ENCODE measurements at places on chromosomes 7 and 10.

DNA sequence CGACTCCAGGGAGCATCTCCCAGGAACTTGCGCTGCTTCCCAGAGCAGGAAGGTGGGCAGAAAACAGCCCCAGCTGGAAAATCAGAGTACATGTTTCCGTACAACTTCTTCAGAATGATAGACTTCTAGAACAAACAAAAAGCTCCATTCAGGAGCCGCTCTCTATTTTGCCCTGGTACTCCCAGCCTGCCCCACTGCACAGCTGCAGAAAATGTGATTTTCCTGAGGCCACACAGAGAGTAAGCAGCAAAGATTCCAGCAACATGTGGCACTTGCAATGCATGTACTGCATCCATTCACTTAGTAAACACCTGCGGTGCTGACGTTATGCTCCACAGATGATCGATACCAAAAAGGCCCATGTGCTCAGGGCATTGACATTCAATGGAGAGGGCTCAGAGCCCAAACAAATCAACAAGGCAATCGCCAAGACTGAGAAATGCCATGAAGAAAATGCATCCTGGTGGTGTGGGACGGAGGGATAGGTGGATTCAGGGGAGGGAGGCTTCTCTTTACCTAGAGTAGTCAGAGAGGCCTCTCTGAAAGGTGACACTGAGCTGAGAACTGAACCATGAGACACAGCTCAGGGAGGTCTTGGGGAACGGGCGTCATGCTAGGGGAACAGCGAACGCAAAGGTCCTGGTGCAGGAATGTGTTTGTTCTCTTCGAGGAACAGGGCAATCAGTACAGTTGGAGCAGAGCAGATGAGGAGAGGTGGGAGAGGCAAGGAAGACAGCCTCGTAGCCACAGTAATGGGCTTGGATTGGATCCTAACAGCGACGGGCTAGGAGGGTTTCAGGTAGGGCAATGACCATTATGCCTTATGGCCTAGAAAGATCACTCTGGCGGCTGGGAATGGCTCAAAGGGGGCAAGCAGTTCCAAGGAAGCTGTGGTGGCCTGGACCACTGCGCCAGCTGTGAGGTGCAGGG is 35.3 kb upstream of the DUSP5 start:
- DNase-seq: no peak

- DNase-seq: no peak
These were observed 59.5 kb downstream of the FZD1 start for GRCh38 chr7:91323626-91324158.

DNA sequence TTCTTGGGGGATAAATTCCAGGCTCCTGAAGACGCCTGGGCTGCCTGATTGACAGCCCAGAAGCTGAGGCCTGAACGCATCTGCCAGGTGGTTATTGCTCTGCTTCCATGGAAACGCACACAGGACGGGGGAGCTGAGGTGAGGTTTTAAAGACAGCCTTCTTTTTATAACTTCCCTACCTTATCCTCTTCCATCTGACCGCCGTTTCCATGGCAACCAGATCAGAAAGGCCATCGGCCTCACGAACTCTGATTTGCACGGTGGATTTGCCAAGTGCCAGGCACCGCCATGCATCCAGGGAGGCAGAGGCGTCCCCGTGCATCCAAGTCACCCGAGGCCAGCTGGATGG is 260.9 kb downstream of the ADARB2 start:
- DNase-seq: no peak

DNA sequence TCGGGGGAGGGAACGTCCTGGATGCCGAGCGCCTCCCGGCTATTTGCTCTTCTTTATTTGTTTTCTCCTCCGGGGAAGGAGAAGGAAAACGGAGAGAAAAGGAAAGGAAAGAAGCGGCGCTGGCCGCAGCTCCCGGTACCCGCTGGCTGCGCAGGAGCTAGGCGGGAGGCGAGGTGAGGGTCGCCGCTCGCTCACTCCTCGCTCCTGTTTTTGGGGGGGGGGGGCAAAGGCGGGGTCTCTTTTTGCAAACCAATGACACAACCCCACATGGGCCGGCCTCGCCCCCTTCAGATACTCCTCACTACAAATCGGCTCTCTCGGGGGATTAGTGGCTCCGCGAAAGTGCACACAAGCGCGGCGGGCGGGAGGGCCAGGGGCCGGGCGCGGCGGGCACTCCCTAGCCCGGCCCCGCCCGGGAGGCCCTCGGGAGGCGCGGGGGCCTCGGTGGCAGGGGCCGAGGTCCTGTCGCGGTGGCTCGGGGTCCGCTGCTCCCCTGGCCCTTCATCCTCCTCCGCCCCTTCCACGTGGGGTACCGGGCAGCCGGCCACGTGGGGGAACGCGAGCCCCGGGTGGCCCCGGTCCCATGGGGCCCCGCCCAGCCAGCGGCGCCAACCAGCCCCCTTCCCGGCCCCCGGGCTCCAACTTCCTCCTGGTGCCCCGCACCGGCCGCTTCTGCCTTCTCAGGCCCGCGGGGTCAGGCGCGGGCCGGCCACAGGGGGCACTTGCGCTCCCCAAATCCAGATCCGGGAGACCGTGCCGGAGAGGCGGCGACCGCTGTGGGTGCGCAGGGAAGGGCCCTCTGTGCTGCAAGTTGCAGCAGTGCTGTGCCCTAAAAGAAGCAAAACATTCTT is 718 bp upstream of the CTBP2 start:
- DNase-seq: peak; percentile 37

GRCh38 chr7:146701166-146701565 is 584.6 kb downstream of the CNTNAP2 start:
- DNase-seq: no peak

DNA sequence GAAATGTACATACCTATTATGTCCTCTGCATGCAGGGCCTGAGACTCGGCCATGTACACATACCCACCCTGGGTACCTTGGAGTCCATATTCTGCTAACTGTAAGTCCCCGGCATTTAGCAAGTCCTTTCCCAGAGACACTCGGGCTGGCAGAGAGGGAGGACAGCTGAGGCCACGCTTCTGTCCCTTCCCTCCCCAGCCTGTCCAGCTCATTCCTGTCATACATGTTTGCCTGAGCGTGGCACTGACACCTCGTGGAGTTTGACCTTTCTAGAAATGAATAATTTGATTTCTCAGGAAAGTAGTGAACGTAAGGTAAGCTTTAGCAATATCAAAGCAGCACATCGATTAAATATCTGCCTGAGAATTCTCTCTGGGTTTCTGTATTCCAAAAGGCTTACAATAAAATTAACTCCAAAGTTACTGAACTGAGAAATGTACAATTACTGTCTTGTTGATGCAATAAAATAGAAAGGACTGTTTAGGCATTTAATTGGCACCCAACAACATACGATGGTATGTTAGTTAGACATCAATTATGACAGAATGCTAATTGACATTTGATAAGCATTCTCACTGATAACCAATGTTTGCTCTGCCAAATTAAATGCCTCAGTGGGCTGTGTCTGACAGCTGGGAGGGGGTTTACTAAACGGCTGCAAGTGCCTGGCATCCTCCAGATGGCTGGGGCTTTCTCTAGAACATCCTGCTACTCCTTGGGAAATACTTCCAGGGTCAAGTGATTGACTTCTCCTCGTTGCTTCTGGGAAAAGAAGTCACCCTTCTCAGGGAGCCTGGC is 221.2 kb downstream of the CCSER2 start:
- no peak for DNase-seq

GRCh38 chr7:2613931-2614600 is 17.7 kb upstream of the TTYH3 start:
- no peak for DNase-seq

GRCh38 chr10:30050411-30050810 is 9.0 kb downstream of the JCAD start:
- no peak for DNase-seq

GRCh38 chr10:37821237-37821636 is 36.2 kb downstream of the ZNF248 start:
- no peak for DNase-seq

GRCh38 chr7:49344556-49344955 is 420.2 kb downstream of the CDC14C start:
- no peak for DNase-seq

DNA sequence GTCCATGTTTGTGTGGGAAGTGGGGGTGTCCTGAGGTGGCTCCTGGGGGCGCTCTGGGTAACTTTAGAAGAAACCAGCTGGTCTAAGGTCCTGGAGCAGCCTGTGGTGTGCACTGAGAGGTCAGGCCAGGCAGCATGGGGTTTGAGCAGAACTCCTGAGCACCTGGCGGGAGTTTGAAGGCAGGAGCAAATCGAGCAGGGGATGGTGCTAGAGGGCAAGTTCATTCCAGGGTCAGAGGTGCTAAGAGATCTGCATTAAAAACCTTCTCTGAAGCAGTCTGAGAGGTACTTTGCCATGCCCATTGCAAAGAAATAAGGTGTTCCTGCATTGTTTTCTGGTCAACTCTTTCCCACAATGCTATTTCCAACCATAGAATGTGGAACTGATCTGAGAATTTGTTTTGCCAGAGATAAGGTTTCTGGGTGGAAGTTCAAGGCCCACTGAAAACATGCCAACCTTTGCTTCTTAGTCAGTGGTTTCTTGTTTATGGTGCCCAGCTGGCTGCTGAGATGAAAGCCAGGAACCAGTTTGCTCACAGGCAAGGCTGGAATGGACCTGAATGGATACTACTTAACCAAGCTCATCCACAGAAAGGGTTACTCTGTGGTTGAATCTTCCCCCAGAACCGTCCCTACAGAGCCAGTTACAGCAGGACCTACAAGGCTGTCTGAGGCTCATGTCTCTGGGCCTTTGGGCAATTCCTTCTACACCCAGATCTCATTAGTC is 136.3 kb upstream of the TMEM72 start:
- DNase-seq: no peak

GRCh38 chr7:124552217-124552616 is 213.4 kb downstream of the GPR37 start:
- DNase-seq: no peak

GRCh38 chr10:45421221-45422097 is 47.4 kb downstream of the ALOX5 start:
- no peak for DNase-seq

GRCh38 chr10:17586821-17587234 is 30.3 kb downstream of the HACD1 start:
- DNase-seq: no peak

DNA sequence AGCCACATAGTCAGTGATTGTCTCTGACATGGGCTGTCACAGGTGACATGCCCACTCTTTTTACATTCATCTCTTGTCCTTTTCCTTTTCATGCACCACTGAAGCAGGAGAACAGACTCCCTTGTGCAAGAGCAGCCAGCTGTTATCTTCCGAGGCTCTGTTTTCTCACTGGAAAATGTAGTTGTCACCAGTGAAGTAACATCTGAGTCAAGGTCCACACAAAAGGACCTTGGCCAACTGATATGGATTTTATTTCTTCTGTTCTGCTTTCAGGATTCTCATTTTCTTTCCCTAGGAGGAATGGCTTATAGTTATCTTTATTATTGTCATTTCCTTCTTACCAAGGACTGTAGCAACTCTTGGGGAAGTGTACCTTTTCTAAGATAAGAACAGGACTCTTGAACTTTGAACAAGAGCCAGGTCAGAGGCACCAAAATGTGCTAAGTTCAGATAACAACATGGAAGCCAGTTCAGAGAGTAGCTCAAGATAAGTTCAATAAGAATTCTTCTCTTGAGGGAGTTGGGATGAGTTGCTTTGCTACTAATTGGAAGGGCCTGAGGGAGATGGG is 22.7 kb downstream of the AVPI1 start:
- DNase-seq: no peak

DNA sequence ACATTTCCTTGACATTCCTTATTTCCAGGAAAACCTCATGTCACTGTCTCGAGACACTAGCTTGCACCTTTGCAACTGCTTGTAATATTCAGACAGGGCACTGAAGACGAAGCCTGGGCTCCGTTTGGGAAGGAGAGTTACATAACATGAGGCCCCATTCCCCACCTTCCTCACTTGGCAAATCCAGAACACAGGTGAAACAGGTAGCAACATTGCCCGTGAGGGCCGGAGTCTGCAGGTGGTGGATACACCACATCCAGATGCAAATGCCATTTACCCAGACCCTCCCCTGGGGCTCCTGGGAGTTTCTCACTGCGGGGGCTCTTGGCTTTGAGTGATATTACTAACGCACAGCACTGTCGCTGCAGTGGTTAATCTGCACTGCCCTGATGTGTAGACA is 491.0 kb downstream of the PTPRN2 start:
- DNase-seq: no peak

DNA sequence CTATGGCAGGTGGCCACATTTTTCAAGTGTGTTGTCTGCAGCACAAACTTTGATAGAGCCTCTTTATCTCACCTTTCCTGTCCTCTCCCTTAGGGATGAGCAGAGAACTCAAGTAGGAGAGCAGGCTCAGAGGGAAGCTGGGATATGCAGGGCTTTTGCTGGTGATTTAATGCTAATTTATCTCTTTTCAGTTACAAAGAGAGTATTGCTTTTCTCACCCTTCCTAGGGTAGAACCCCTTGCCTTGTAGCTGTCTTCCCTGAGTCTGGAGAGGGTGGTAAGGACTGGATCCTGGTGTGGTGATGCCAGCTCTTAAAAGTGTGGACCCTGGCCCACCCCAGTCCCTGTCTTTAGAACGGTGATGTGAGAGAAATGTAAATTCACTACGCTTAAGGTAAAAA is 1061.4 kb downstream of the TYW1 start:
- no peak for DNase-seq

DNA sequence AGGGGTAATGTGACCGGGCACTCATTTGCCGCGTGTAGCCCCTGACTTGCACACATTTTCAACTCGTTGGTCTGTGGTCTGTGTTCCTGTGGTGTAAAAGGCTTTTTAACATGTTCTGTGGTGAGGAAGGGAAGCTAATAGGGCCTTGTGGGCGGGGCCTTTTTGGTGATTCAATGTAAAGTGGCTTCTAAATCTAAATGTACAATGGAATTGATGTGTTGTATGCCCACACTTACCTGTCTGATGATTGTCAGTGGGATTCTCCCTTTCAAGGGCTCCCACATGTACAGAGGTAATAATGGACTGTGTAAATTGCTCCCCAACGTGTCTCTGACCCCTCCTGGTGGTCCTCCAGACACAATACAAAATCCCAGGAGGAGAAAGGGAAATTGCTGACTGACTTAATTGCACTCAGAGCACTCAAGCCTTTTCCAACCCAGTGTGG is 43.1 kb upstream of the GATAD1 start:
- no peak for DNase-seq

DNA sequence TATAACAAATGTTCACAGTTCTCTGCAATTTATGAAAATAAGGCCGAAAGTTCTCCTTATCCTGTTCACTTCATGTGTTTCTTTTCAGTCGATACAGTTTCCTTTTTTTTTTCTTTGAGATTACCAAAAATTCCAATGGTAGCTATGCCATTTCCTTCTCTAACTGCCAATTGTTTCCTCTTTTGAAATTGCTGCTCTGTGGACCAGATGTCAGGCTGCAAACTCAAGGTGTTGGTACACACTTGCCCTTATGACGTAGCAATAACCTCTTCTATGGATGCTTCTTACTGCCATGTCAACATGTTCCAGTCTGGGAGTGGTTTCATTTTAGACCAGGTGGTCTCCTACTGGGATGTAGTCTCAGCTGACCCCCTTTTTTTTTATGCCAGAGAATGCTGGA is 52.9 kb downstream of the CASD1 start:
- DNase-seq: no peak

DNA sequence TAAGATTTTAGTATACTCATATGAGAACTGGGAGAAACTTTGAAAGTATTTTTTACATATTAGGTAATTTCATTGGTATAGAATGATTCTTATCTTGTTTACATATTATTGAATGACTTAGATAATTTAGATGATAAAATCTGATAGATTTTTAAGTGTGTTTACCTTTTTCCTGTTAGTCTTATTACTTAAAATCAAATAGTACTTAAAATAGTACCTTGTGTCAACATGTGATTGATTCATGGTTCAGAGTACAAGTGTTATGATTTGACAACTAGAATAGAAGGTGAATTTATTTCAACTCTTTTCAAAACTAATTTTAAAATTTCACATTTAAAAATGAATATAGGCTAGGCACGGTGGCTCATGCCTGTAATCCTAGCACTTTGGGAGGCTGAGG is 4.1 kb downstream of the MKLN1 start:
- no peak for DNase-seq

GRCh38 chr10:48490571-48490940 is 114.3 kb downstream of the ARHGAP22 start:
- no peak for DNase-seq

Data from esophagus squamous epithelium (tissue), 5 donors.